Motor neuron (in vitro differentiated cells): ENCODE measurements at places on chromosomes 1 and 21. TPM values are rescaled to one million over a fixed set of nuclear protein-coding genes. Genes with fewer than 3 reads are reported as not detected.

DNA sequence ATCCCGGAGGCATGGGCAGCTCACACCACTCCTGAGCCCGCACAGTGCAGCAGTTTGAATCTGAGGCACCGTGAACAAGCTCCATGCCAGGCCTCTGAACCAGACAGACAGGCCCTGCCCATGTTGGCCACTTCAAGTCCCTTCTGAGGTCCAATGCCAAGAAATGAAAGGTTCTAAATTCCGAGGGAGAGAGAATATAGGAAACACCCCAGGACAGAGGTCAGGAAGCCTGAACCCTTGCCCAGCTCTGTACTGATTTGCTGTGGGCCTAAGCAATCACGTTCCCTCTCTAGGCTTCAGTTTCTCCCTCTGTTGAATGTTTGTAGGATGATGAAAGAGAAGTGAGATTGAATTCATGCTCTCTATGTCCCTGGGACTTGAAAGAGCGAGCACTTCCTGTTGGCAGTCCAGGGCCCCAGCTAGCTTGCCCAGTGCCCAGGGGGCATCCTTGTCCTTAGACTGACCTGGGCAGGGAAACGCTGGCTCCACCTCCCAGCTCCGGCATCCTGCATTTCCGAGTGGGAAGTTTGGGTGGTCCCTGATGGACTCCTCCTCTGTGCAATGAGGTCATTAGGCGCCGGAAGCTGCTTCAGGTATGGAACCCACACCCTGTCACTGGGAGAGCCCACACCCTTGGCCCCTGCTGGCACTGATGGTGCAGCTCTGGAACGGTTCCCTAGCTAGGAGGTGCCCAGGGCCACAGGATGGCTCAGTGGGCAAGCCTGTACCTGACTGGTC lies 242.4 kb upstream of the TMEM51 start:
- no peak for ATAC-seq

DNA sequence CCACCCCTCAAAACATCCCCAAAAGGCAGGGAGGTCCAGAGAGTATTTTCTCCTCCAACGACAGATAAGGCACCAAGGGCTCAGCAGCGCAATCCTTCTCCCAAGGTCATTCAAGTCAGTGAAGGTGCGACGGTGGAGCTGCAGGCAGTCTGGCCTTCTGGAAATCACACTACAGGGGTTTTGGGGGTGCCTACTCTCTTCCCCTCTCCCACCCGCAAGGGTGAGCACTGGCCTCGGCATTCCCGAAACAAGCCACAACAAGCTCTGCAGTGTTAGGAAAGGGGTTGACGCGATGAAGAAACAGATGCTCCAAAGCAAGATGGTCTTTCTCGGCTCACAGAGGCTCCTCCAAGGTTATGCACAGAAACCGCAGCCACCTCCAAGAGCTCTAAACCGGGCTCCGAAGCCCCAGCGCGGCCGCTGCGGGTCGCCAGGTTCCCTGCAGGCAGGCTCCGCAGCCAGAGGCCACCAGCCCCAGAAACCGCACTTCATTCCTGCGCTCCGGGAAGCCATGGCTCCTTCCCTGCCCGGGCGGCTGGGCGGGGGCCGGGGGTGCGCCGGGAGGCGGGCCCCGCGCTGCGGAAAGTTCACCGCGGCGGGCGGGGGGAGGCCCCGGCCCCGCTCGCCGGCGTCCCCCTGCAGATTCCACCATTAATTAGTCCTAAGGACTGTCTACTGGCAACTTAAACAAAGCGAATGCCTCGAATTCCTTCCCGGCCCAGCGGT lies 1.1 kb downstream of the LUZP1 start:
- peak; percentile 67 for ATAC-seq

PRDM16 gene
- total RNA-seq, result 0.88 and 0.92 TPM in 2 replicates

PKLR gene
- total RNA-seq, result 0.97 and 1.1 TPM in 2 replicates

GRCh38 chr1:119968068-119968492 lies 71.8 kb upstream of the ADAM30 start:
- ATAC-seq, result no peak

NTMT2 gene
- not detected in 2 replicates for total RNA-seq

GRCh38 chr1:179637211-179637860 lies 45.7 kb downstream of the TDRD5 start:
- ATAC-seq, result no peak

FOXO6 gene
- total RNA-seq, result 2.6 and 3.0 TPM in 2 replicates

GRCh38 chr1:157137408-157138219 lies 581 bp downstream of the ETV3 start:
- peak; percentile 49 for ATAC-seq

DNA sequence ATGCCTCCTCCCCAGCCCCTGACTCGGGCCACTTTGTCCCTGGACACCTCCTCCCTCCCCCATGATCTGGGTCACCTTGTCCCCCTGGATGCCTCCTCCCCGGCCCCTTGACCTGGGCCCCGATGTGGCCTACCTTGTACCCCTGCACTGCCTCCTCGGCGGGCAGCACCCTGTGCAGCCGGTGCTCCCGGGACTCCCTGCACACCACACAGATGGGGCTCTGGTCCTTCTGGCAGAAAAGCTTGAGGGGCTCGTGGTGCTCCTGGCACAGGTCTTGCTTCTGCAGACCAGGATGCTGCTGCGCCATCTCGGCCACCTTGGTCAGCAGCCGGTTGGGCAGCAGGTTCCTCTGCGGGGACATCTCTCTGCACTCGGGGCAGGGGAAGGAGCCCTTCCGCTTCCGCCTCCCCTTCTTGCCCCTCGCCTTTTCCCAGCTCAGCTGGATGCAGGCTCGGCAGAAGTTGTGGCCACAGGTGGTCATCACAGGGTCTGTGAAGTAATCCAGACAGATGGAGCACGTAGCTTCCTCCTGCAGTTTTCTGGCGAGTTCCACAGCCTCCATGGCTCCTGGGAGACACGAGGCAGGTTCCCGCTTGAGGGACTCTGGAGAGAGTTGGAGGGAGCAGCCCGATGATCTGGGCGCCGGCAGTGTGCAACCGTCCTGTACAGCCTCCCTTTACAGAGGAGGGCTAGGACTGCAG lies 2.0 kb downstream of the TRIM17 start:
- no peak for ATAC-seq
